ENCODE measurements at places on chromosomes 13 and 19. TPM values are rescaled to one million over a fixed set of nuclear protein-coding genes. Genes with fewer than 3 reads are reported as not detected.

DNA sequence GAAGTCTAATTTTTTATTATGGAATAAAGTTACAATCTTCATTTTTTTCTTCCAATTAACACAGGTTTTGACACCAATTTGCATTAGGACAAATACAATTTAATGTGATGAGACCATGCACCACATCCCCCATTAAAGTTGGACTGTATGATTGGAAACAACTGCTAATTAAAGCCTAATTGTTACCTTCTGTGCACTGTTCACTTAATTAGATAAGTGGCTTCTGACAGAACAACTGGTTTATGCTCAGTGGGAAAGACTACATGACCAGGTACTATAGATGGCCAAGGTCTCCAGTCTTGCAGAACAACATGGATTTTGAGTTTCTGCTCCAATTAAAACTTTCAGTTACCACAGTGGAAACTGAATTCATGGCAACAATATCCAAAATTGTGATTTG, 198.1 kb downstream of the FGF14 start:
- no peaks in the 10 kb centered on the region for H3K4me1 ChIP-seq
- H3K27me3 ChIP-seq = no peaks in the 10 kb centered on the region
- no peak overlapping the region for H3K27ac ChIP-seq

DNA sequence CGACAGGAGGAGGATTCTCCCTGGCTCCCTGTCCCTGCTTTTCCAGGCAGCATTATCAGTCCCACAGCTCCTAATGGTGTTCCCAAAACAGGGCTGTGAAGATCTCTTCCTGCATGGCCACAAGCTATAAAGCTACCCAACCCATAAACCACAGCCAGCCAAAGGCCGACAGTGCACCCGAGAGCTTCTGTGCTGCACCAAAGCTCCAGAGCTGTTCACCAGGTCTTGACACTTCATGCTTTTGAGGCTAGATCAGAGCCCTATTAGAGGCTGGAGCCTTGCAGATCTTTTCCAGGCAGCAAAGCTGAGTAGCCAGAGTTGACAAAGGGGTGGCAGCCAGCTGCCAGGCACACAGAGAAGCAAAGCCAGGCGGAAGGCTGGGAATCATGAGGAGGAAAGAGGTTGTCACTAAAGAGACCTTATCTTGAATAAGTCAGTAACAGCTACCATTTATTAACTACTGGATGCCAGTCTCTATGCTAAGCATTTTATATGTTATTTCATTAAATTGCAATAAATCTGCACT, 180.4 kb downstream of the KATNAL1 start:
- H3K27ac ChIP-seq = no peak overlapping the region
- DNase-seq = no peak
- no peaks in the 10 kb centered on the region for H3K36me3 ChIP-seq
- H3K4me3 ChIP-seq = no peak overlapping the region
- H3K27me3 ChIP-seq = no peaks in the 10 kb centered on the region

GRCh38 chr19:45592366-45592765, 7.8 kb upstream of the OPA3 start:
- no peak for DNase-seq
- H3K4me1 ChIP-seq = peaks cover 5% of the 10 kb centered on the region
- no peak overlapping the region for H3K27ac ChIP-seq
- no peaks in the 10 kb centered on the region for H3K36me3 ChIP-seq

- no peak within 1 kb of the TSS for H3K27ac ChIP-seq
- peak; percentile 32 for DNase-seq
- peaks cover 3% of the 10 kb centered on the region for H3K27me3 ChIP-seq
- peak within 1 kb of the TSS; percentile 20 for H3K4me3 ChIP-seq
- peaks cover 36% of the 10 kb centered on the region for H3K4me1 ChIP-seq
Observed at GRCh38 chr19:4304538-4305256, at the start of gene FSD1. TSS of gene FSD1 (plus strand) at chr19:4304598. CDS start at chr19:4304747, 149 bp downstream.

AKT1S1 gene
- 15.8 TPM for total RNA-seq

DNA sequence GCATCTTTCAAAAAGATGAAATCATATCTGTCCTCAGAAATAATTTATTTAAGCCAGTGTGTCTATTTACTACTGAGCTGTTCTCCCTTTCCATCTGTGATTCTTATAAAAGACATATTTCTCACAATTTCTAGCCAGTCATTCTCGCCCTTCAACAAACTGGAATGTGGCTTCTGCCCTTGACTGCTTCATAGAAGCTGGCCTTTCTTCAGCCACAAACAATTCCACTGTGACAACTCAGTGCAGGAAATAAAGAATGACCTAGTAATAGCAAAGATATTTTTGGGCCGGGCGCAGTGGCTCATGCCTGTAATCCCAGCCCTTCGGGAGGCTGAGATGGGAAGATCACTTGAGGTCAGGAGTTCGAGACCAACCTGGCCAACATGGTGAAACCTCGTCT, 655.5 kb downstream of the PCDH9 start:
- H3K36me3 ChIP-seq = no peaks in the 10 kb centered on the region
- no peaks in the 10 kb centered on the region for H3K27me3 ChIP-seq
- H3K4me1 ChIP-seq = no peaks in the 10 kb centered on the region
- H3K4me3 ChIP-seq = no peak overlapping the region

DNA sequence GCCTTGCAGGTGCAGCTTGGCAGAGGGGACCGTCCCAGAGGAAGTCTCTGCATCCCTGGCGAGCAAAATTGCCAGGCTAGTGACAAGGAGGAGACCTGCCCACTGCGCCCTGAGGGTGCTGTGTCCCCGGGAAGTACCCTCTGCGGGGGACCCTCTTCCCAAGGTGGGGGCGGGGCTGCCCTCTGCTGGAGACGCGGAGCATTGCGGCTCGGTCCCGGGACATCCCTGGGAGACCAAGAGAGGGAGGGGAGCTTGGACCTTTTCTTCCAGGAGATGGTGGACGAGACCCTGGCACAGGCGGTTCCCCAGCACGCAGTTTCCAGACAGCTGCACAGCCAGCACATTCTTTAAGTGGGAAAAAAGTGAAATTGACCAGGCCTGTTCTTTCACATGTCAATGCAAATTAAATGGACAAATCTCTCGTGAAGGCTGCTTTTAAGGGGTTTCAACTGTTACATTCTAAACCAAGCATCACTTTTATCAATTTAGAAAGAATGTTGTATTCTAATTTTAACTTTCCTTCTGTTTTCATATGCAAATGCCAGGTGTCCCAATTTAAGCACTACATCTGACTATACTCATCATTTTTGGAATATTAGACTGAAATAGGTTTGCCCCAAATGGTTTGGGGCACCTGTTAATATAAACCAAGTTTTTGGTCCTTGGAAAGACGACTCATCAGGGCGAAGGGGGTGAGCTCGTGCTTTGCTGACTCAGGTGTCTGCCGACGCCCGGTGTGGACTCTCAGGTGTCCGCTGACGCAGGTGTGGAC, 60.7 kb downstream of the MCF2L start:
- no peaks in the 10 kb centered on the region for H3K27me3 ChIP-seq
- no peaks in the 10 kb centered on the region for H3K36me3 ChIP-seq
- H3K4me3 ChIP-seq = no peak overlapping the region

PROSER1 gene
- 35.3 TPM for total RNA-seq

- no peak overlapping the region for H3K4me3 ChIP-seq
- H3K27ac ChIP-seq = no peak overlapping the region
- H3K27me3 ChIP-seq = peaks cover 4% of the 10 kb centered on the region
- H3K4me1 ChIP-seq = peaks cover 48% of the 10 kb centered on the region
Observed at GRCh38 chr19:45475537-45476291, 7.9 kb downstream of the FOSB start.

DNA sequence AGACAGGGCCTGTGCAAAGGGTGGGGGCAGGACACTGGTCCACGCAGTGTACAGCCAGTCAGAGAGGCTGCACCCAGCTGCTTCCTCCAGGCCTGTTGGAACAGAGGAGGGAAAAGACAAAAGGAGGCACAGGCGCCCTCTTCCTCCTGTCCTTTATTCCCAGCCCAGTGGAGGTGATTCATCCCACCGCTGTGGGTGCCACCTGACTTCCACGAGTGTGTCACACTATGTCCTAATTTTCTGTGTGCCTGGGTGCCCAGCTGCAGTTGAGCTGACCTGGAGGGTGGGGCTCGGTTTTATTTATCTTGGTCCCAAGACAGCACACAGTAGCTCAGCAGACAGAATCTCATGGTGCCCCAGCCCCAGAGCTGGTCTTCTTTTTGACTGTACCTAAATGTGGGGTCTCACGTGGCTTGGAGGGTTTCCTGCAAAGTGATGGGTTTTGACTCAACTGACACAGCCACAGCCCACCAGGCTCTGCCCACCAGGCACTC, 9.0 kb downstream of the EPS15L1 start:
- DNase-seq = no peak
- H3K4me3 ChIP-seq = no peak overlapping the region
- H3K27ac ChIP-seq = no peak overlapping the region

- no peak overlapping the region for H3K27ac ChIP-seq
- H3K4me3 ChIP-seq = no peak overlapping the region
- DNase-seq = no peak
- no peaks in the 10 kb centered on the region for H3K4me1 ChIP-seq
Observed at GRCh38 chr13:19695829-19696228, 62.4 kb downstream of the MPHOSPH8 start.

TTC9B gene
- not detected for total RNA-seq

DNA sequence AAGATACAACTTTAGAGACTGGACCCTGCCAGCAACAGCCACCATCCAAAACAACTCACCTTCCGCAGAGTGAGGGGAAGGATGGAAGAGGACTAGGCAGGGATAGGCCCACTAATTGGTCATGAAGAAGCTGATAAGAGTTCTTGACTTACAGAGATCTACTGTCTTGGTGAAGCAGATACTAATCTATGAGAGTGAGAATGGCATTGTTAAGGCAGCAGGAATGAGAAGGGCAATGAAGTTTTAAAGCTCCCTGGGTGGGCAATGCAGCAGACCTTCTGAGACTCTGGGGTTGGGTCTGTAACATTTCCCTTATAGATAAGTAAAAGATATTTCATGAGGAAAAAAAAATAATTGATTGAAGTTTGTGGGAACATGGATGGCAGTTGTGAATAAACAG, 63.7 kb downstream of the KLF12 start:
- H3K4me1 ChIP-seq = peaks cover 54% of the 10 kb centered on the region

DNA sequence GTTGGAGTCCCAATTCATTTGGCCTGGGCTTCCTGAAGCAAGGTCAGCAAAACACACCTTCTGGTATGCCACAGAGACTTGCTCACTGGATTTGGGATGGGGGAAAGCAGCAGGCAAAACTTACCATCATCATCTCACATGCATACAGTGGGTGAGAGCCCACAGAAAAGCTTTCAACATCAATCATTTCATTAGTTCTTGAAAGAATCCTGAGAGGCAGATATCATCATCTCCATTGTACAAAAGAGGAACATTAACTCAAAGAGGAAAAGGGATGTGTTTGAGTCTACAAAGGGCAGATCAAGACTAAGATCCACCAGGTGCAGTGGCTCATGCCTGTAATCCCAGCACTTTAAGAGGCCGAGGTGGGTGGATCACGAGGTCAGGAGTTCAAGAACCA, 6.4 kb downstream of the WDR87 start:
- H3K27me3 ChIP-seq = no peaks in the 10 kb centered on the region
- H3K27ac ChIP-seq = no peak overlapping the region
- no peaks in the 10 kb centered on the region for H3K36me3 ChIP-seq
- DNase-seq = no peak

CKM gene
- total RNA-seq = not detected

DPF1 gene
- total RNA-seq = not detected

All from CD4-positive, alpha-beta T cell (primary cell).